ENCODE measurements at places on chromosomes 13 and 19.

DNA sequence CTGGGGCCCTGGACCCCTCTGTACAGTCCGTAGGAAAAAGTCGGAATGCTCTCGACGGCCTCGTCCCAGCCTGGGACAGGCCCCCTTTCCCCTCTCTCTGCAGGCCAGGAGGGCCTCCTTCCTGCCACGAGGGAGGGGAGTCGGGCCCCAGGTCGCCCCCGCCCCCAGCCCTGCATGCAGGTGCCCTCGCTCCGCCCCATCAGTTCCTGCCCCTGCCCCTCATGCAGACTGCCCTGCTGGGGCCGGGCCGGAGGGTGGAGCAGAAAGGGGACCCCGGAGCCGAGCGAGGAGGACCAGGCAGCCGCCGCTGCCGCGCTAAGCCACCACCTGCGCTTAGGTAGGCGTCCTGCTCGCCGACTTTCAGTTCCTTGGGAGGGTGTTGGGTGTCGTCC, 7.3 kb downstream of the LYL1 start:
- no peak for DNase-seq

DNA sequence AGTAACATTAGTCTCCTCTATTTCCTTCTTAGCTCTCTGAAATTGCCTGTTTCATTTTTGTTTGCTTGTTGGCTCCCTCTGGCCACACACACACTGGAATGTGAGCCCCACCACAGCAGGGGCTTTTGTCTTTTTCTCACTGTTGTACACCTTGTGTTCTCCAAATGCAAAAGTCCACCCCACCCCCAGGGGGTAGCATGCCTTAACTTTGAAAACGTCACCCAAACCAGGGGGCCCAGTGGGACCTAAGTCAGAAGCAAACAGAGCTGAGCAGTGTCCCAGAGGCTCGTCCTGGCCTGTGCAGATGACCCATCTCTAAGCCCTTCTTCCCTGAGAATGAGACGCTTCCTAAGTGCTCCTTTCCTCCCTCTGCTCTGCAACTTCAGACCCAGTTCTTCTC, 614.1 kb downstream of the UQCRFS1 start:
- DNase-seq = no peak

DNA sequence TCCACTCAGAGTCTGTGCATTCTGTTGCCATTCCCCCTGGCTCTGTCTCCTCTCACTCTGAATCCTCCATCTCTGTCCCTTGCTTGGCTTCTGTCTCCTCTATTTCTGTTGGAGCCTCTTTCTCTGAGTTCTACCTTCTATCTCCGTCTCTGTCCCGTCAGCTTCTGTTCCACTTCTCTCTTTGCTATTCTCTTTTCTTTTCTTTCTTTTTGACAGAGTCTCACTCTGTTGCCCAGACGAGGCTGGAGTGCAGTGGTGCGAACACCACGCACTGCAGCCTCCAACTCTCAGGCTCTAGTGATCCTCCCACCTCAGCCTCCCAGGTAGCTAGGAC, 33.8 kb upstream of the LRRC4B start:
- DNase-seq = no peak

DNA sequence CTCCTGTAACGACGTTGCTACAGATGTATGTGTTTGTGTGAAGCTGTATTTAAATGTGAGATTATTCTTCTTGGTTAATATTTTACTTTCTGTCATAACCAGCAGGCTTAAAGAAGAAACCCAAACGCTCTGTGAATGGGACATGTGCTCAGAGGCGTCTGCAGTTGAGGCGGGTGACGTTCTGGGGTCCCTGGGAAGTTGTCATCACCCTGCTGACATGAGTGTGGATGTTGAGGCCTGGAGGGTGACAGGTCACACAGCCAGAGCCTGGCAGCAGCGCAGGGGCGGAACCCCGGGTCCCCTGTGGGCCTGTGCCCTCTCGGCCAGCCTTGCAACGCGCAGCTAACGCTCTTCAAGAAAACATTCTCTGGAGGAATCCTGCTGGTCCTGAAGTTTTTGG, 16.6 kb downstream of the RASA3 start:
- no peak for DNase-seq

GRCh38 chr19:4861147-4861546, 6.3 kb downstream of the PLIN3 start:
- no peak for DNase-seq
